Glutamatergic neuron (in vitro differentiated cells): ENCODE measurements at places on chromosomes 2 and 18. TPM values are rescaled to one million over a fixed set of nuclear protein-coding genes. Genes with fewer than 3 reads are reported as not detected.

MAP2 gene
- total RNA-seq, result 177 TPM

IL1RL2 gene
- total RNA-seq, result not detected

ATP6V1B1 gene
- total RNA-seq, result not detected

CCDC178 gene
- total RNA-seq, result not detected

GCG gene
- total RNA-seq, result not detected

ATG9A gene
- 80.4 TPM for total RNA-seq

LIPG gene
- total RNA-seq, result 10.2 TPM

PID1 gene
- 5.3 TPM for total RNA-seq

RASGRP3 gene
- not detected for total RNA-seq

C2orf66 gene
- total RNA-seq, result 0.34 TPM

LRRC30 gene
- not detected for total RNA-seq

- no peak overlapping the region for H3K4me3 ChIP-seq
- H3K36me3 ChIP-seq, result peaks cover 3% of the 10 kb centered on the region
- no peak overlapping the region for H3K27ac ChIP-seq
Observed at GRCh38 chr18:79873449-79874110, 75.8 kb downstream of the KCNG2 start.

DNA sequence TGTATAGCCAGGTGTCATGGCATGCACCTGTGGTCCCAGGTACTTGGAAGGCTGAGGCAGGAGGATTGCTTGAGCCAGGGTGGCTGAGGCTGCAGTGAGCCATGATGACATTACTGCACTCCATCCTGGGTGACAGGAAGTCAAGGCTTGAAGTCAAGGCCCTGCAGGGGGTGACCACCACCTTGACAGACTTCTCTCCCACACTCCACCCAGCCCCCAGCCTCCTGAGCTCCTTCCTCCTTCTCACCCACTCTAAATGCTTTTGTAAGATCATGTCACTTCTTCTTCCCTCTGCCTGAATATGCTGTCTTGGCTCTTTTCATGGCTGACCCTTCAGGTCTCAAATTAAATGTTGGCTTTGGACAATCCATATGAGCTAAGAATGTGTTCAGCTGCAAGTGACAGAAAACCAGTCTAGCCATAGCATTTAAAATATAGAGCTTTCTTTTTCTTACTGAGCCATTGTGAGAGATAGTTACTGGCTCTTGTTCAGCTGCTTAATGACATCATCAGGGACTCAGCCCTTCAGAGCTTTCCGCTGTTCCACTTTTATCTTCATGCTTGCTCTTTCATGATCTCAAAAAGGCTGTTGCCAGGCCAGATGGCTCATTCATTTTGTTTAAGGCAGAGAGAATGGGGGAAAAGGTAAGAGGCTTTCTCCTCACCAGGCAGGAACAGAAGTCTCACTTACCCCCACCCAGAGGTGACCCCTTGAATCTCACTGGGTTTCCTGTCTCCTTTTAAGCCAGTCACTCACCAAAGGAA is 36.7 kb upstream of the TTC39C start:
- H3K36me3 ChIP-seq, result peaks cover 9% of the 10 kb centered on the region
- no peak overlapping the region for H3K4me3 ChIP-seq
- peaks cover 23% of the 10 kb centered on the region for H3K4me1 ChIP-seq
- H3K27me3 ChIP-seq, result peaks cover 5% of the 10 kb centered on the region

DNA sequence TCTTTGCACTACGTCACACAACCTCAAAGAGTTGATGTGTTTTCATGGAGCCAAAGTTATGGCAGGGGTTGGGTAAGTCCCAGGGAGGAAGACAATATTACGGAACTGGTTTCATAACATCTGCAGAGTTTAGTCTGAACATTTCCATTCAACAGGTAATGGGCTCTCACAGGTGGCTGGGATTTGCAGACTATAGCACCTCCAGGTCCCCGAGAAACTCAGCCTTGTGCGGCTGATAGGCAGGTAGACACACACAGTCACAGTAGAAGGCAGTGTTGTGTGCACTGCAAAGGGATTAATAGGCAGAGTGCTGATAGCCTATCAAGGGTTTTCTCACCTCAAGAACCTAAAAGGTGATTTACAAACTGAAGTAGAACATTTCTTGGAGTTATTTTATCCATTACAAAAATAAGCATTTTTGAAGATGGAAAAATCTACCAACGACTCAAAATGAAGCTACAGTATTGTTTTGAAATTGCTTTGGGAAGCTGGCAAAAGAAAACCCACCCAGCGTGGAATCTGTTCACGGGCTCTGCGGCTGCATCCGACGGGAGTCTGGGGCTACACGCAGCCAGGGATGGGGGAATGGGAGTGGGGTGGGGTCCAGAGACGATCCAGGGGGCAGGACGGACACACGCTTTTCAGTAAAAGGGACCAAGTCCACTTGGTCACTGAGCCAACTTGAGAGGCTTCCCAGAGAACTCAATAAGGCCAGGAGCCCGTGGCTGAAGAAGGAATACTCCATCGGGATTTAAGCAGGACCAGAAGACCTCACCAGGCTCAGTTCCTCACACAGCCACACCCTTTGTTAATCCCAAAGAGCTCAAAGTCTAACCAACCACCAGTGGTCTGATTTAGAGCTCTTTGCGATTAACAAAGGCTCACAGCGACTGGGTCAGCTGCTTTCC is 82.9 kb downstream of the CHRNA1 start:
- no peaks in the 10 kb centered on the region for H3K36me3 ChIP-seq
- peaks cover 9% of the 10 kb centered on the region for H3K27me3 ChIP-seq
- H3K4me3 ChIP-seq, result peak overlapping the region; percentile 83
- no peak overlapping the region for H3K27ac ChIP-seq

DNA sequence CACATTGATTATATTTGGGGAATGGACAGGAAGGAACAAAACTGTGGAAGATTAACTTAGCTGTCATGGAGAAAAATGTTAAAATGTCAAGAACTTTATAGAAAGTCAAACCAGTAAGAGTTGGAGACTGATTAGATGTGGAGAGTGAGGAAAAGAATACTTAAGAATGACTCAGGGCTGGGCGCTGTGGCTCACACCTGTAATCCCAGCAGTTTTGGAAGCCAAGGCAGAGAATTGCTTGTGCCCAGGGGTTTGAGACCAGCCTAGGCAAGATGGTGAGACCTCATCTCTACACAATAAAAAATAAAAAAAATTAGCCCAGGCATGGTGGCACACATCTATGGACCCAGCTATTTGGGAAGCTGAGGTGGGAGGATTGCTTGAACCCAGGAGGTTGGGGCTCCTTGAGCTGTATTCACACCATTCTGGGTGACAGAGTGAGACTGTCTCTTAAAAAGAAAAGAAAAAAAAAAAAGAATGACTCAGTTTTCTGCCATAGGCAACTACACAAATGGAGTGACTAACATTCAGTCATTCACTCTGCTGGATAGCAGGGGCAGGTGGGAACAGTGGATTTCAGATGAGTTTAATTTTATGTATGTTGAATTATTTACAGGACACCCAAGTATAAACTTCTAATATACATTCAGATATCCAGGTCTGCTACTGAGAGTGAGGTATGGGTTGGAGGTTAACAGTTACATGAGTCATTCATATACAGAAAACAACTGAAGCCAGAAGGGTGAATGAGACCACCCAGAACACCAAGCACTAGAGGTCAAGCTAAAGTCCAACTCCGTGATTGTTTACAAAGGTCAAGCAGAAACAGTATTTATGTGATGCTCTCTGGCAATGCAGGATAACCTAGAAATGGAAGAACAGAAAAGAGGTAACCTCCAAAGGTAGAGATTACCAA is 33.9 kb downstream of the ORC2 start:
- no peak overlapping the region for H3K27ac ChIP-seq
- H3K27me3 ChIP-seq, result peaks cover 1% of the 10 kb centered on the region
- no peak for DNase-seq
- H3K36me3 ChIP-seq, result no peaks in the 10 kb centered on the region
- no peak overlapping the region for H3K4me3 ChIP-seq

DNA sequence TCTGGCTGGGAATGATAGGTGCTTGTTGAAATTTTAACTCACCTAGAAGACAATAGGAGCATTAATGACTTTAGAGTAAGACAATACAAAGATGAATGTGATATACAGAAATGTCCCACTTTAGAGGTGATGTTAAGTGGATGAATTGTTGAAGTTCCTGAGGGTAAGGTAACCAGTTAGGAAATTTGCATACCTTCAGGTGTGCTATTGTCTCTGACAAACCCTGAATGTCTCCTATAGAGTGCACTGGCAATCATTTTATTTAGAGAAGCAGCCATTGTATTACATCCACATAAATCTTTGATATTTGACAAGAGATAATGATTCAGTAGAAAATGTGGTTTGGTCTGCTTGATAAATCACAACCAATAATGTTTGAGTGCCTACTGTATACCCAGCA is 228.5 kb downstream of the RNF144A start:
- no peaks in the 10 kb centered on the region for H3K4me1 ChIP-seq
- no peak for DNase-seq
- H3K4me3 ChIP-seq, result no peak overlapping the region

DNA sequence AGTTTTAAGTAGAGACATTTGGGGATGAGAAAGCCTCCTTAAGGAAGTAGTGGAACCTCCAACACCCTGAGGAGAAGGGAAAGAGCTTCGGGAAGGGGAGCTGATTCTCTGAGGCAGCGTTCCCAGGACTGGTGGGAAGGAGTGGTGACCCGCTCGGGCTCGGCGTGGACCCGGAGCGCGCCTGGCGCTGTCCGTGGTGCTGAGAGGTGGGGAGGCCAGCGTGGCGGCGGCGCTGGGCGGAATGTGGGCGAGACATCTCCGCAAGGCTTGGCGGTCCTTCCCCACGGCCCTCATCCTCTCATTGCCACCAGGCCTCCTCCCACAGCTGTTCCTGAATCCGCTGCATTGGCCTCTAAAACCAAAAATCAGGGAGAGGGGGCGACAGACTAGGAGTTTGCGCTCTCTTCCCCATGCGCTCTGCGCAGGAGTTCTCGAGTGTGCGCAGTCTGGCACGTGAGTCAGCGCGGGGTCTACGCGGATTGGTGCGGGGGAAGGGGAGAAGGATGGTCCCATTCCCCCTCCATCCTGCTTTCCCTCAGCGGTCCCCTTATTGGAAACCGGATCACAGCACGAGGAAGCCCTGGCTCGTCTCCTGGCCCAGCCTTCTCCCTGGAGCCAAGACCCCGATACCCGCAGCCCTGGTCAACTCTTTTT is 857 bp downstream of the RESP18 start:
- DNase-seq, result no peak
- peak overlapping the region; percentile 74 for H3K4me3 ChIP-seq
- H3K4me1 ChIP-seq, result peaks cover 4% of the 10 kb centered on the region

DNA sequence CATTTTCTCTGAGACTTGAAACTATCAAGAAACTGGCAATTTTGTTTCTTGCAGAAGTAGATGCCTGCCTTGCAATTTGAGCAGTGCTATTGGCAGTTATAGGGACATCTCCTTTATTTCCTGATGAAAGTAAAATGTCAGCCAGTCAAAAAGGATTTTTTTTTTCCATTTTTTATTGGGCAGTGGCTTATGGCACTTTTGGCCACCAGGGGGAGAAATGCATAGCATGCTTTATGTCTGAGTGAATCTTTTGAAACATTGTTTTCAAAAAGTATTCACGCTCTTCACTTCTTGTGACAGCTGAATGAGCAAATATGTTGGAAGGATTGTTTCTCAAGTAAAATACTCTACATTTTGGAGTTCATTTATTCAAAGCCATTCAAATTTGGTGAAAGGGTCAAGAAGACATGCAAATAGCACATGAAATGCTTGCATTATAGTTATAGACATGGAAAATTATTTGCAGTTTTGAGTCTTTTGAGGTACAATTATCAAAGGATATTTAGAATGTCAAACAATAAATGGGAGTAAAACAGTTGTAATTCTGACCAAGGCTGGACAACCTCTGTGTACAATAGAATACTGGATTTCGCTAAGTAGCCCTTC is 491.0 kb downstream of the CDH2 start:
- H3K27me3 ChIP-seq, result peaks cover 3% of the 10 kb centered on the region
- H3K4me3 ChIP-seq, result no peak overlapping the region
- peaks cover 3% of the 10 kb centered on the region for H3K36me3 ChIP-seq
- peak overlapping the region; percentile 98 for H3K27ac ChIP-seq
- DNase-seq, result peak; percentile 56
- H3K4me1 ChIP-seq, result peaks cover 9% of the 10 kb centered on the region

- H3K27me3 ChIP-seq, result peaks cover 1% of the 10 kb centered on the region
- H3K4me1 ChIP-seq, result peaks cover 11% of the 10 kb centered on the region
- H3K4me3 ChIP-seq, result no peak overlapping the region
- peaks cover 12% of the 10 kb centered on the region for H3K36me3 ChIP-seq
- DNase-seq, result no peak
Observed at GRCh38 chr18:74084184-74084855, 63.3 kb downstream of the FBXO15 start.

DNA sequence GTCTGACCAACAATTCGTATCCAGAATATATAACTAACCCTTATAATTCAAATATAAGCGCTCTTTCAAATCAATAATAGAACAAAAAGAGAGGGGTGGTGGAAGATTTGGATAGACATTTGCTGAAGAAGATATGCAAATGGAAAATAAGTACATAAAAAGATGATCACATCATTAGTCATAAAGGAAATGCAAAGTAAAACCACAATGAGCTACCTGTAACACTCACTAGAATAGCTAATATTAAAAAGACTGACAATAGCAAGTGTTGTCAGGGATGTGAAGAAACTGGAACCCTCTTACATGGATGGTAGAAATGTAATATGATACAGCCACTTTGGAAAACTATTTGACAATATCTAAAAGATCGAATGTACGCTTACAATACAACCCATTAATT is 84.9 kb upstream of the MRPS9 start:
- no peak overlapping the region for H3K4me3 ChIP-seq
- H3K27me3 ChIP-seq, result no peaks in the 10 kb centered on the region
- no peak overlapping the region for H3K27ac ChIP-seq
- no peak for DNase-seq
- H3K4me1 ChIP-seq, result peaks cover 9% of the 10 kb centered on the region

DNA sequence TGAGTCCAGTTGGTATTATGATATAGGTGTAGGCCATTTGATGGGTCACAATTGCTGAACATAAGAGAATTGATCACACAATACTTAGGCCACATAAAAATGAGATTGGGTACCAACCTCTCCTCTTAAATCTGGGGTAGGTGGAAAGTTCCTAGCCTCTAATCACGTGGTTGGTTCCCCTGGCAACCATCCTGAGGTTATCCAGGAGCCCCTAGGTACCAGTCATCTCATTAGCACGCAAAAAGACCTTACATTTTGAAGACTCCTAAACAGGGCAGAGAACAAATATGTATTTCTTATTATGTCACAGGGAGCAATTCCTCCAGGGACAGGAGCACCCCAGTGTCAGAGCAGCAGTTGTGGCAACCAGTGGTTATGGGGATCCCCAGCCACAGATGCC is 12.7 kb upstream of the SELENOI start:
- no peaks in the 10 kb centered on the region for H3K27me3 ChIP-seq
- no peak overlapping the region for H3K27ac ChIP-seq
- H3K36me3 ChIP-seq, result no peaks in the 10 kb centered on the region
- peak overlapping the region; percentile 26 for H3K4me3 ChIP-seq

DNA sequence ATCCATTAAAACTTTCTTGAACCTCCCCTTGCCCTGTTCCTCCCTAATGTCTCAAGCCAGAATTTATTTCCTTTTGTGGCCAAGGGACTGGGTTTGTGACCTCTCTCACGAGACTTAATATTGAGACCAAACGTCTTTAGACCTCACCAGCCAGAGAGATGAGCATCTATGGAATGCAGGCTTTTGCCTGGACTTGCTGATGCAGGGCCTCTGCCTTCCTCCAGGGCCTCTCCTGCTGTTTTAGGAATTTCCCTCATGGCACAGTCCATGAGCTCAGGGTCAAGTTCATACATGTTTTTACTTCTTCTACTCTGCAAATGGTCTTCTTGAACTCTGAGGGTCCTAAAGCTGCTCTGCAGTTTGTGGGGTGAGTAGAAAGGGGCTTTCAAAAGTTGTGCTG is 22.3 kb downstream of the IL1B start:
- peaks cover 4% of the 10 kb centered on the region for H3K4me1 ChIP-seq
- no peak overlapping the region for H3K27ac ChIP-seq
- H3K36me3 ChIP-seq, result no peaks in the 10 kb centered on the region
- no peak overlapping the region for H3K4me3 ChIP-seq
